ENCODE measurements at places on chromosomes 6 and 20.

GRCh38 chr20:47204008-47204849 lies 152.3 kb downstream of the ZMYND8 start:
- no peak for DNase-seq

- DNase-seq: no peak
Observed at GRCh38 chr6:2611092-2611491, 139.6 kb downstream of the MYLK4 start.

DNA sequence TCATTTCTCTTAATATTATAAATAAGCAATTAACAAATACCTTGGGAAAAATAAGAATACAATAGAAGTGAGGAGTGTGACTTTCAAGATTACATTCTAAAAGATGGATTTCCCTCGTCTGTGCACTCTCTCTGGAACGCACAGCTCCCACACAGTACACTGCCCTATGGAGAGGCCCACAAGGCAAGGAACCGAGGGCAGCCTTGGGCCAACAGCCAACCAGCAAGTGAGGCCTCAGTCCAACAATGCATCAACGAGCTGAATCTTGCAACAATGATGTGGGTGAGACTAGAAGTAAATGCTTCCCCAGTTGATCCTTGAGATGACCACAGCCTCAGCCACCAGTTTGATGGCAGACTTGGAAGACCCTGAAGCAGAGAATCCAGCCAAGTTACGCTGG lies 34.5 kb upstream of the AVP start:
- no peak for DNase-seq

- no peak for DNase-seq
Observed at GRCh38 chr20:3690413-3690812, 8.6 kb upstream of the ADAM33 start.

- no peak for DNase-seq
Observed at GRCh38 chr6:75550544-75551167, 51.0 kb upstream of the SENP6 start.

- DNase-seq: no peak
Observed at GRCh38 chr6:126252154-126252553, 87.8 kb upstream of the CENPW start.

Measured in NCI-H2081 (cell line).